CD14-positive monocyte (primary cell): ENCODE measurements at places on chromosomes 2 and 18. TPM values are rescaled to one million over a fixed set of nuclear protein-coding genes. Genes with fewer than 3 reads are reported as not detected.

DNA sequence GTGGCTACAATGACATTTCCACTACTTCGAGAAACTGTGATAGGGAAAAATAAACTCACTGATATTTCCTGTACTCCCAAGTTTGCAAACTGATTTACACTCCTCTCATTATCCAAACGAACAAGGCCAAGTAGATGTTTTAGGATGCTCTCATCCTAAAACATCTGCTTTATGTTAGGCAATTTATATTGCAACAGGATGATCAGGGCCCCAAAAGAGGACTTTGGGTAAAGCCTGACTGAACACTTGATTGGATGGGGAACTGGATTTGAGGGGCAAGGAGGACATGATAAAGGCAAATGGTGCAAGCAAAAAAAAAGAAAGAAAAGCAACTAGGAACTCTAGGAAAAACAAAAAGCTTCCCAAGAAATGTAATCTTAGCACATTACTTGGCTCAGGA lies 2.1 kb upstream of the HES6 start:
- peaks cover 50% of the 10 kb centered on the region for H3K27me3 ChIP-seq
- peaks cover 11% of the 10 kb centered on the region for H3K4me1 ChIP-seq
- no peak overlapping the region for H3K27ac ChIP-seq
- no peak overlapping the region for H3K4me3 ChIP-seq
- no peak for DNase-seq

GRCh38 chr2:105299290-105299689 lies 30.2 kb downstream of the TGFBRAP1 start:
- H3K27me3 ChIP-seq, result no peaks in the 10 kb centered on the region
- peaks cover 68% of the 10 kb centered on the region for H3K36me3 ChIP-seq
- H3K27ac ChIP-seq, result no peak overlapping the region
- DNase-seq, result no peak
- no peak overlapping the region for H3K4me3 ChIP-seq
- H3K4me1 ChIP-seq, result no peaks in the 10 kb centered on the region

GRCh38 chr2:96802721-96803120 lies 13.3 kb upstream of the CNNM3 start:
- no peaks in the 10 kb centered on the region for H3K27me3 ChIP-seq
- H3K27ac ChIP-seq, result no peak overlapping the region
- peaks cover 5% of the 10 kb centered on the region for H3K4me1 ChIP-seq
- DNase-seq, result no peak

DNA sequence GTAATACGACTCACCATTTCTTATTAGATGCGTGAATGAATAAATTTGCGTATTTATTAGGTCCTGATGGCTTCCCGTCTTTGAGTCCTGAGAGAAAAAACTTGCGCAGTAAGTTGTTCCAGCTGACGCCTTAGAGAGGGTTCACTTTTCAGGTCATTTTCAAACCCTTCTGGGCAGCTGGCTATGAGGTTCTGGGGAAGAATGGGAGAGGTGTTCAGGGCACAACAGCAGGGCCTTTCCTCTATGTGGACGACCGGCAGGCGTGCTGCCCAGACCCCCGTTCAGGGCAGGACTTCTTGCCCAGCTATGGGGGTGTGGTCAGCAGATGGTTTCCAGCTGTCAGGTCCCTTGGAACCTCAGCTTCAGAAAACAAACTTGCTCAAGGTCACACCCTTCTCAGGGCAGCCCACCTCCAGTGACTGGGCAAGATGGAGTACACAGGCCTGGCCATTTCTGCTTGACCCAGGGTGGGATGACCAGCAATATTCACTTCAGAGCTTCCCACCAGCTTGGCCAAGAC lies 61.1 kb upstream of the TNP1 start:
- no peak for DNase-seq
- H3K27ac ChIP-seq, result no peak overlapping the region
- no peak overlapping the region for H3K4me3 ChIP-seq
- no peaks in the 10 kb centered on the region for H3K27me3 ChIP-seq

- no peaks in the 10 kb centered on the region for H3K36me3 ChIP-seq
- no peaks in the 10 kb centered on the region for H3K27me3 ChIP-seq
- no peaks in the 10 kb centered on the region for H3K4me1 ChIP-seq
- H3K27ac ChIP-seq, result no peak overlapping the region
- no peak overlapping the region for H3K4me3 ChIP-seq
Observed at GRCh38 chr2:63734510-63734909, 107.2 kb upstream of the UGP2 start.

DNA sequence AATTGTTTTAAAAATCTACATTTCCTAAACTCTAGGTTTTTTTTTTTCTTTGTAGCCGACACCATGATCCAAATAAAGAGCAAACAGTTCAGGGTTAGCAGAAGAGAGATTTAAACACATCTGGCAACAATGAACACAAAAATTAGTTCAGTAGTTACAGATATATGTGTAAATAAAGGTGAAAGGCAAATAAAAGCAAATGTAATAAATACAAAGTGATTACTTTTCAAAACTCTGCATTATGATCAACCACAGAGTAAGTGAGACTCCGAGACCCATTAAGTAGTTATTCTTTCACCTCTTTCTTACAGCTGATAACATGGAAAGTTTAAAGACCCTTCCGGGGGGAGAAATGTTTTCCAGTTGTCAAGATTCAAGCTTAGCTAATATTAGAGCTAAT lies 716 bp downstream of the CALCRL start:
- peaks cover 7% of the 10 kb centered on the region for H3K4me1 ChIP-seq
- H3K4me3 ChIP-seq, result peak overlapping the region; percentile 70
- H3K36me3 ChIP-seq, result no peaks in the 10 kb centered on the region

GRCh38 chr18:74378179-74378682 lies 62.6 kb downstream of the C18orf63 start:
- no peaks in the 10 kb centered on the region for H3K27me3 ChIP-seq
- peak; percentile 7 for DNase-seq
- H3K27ac ChIP-seq, result no peak overlapping the region
- no peak overlapping the region for H3K4me3 ChIP-seq

DNA sequence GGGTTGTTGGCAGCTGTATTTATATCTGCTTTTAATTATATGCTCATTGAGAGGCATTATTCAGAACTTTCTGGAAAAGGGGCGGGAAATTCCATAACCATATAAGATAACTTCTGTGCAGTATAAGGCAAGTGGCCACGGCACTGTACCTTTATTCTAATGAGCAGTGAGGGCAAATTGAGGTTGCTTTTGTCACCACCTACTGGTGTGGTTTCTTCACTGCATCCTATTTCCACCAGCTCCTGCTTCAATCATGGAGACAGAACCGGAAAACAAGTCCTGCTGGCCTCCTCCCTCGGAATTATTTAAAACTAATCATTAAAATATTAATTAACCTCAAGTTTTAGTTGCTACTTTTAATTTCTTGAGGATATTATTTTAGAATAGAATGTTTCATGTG lies 759.4 kb downstream of the CBLN2 start:
- no peaks in the 10 kb centered on the region for H3K36me3 ChIP-seq
- no peak overlapping the region for H3K27ac ChIP-seq
- H3K27me3 ChIP-seq, result no peaks in the 10 kb centered on the region
- H3K4me1 ChIP-seq, result no peaks in the 10 kb centered on the region
- no peak overlapping the region for H3K4me3 ChIP-seq

- no peaks in the 10 kb centered on the region for H3K4me1 ChIP-seq
- no peaks in the 10 kb centered on the region for H3K27me3 ChIP-seq
- H3K36me3 ChIP-seq, result no peaks in the 10 kb centered on the region
- DNase-seq, result no peak
Observed at GRCh38 chr2:240168546-240169361, 28.3 kb upstream of the OTOS start.

DNA sequence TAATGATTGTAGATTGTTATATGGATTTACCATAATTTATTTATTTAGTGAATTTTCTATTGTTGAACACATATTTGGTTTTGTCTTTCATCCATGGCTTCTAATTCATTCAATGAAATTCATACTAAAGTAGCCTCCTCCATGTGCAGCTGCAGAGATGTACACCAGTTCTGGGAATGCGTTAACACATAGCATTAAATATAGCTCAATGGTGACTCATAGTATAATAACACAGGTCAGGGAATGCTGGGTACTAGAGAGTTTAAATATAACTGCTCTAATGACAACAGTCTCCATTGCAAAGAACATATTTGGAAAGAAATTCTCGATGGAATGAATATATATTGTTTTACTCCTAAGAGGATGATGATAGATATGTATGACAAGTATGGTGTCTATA lies 1190.2 kb upstream of the NRXN1 start:
- no peak overlapping the region for H3K27ac ChIP-seq
- no peak for DNase-seq
- no peaks in the 10 kb centered on the region for H3K4me1 ChIP-seq
- no peak overlapping the region for H3K4me3 ChIP-seq

GRCh38 chr2:160469164-160469563 lies 24.4 kb downstream of the RBMS1 start:
- no peaks in the 10 kb centered on the region for H3K27me3 ChIP-seq
- no peaks in the 10 kb centered on the region for H3K36me3 ChIP-seq
- DNase-seq, result no peak
- peaks cover 4% of the 10 kb centered on the region for H3K4me1 ChIP-seq
- no peak overlapping the region for H3K4me3 ChIP-seq

DNA sequence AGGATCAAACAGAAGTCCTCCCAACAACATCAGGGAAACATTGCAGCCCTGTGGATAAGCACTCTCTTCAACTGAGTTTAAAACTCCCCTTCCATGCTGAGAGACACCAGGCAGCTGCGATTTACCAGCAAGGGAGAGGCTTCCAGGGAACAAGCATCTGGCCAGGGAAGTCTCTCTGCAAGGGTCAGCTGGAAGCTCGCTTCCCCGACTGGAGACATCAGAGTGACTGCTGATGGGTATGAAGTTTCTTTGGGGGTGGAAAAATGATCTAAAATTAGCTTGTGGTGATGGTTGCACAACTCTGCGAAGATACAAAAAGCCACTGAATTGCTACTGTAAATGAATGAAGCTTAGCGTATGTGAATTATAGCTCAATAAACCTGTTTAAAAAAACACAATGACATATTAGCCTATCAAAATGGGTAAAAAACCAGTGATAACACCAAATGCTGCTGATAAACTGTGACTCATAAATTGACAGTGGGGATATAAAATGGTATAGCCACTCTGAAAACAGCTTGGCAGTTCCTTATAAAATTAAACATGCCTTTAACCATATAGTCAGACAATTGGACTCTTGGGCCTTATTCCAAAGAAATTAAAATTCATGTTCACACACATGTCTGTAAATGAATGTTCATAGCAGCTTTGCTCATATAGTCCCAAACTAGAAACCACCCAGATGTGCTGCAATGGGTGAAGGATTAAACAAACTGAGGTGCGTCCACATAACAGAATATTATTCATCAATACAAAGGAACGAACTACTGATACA lies 1082.0 kb downstream of the SOCS6 start:
- no peaks in the 10 kb centered on the region for H3K36me3 ChIP-seq
- H3K27me3 ChIP-seq, result no peaks in the 10 kb centered on the region
- no peak overlapping the region for H3K4me3 ChIP-seq

Gene GTF3C2
- 50.5 and 70.8 TPM in 2 replicates for polyA plus RNA-seq

GRCh38 chr2:208311321-208311720 lies 45.3 kb downstream of the PIKFYVE start:
- peaks cover 95% of the 10 kb centered on the region for H3K36me3 ChIP-seq
- H3K4me1 ChIP-seq, result no peaks in the 10 kb centered on the region
- no peak overlapping the region for H3K4me3 ChIP-seq
- no peak overlapping the region for H3K27ac ChIP-seq
- H3K27me3 ChIP-seq, result no peaks in the 10 kb centered on the region

DNA sequence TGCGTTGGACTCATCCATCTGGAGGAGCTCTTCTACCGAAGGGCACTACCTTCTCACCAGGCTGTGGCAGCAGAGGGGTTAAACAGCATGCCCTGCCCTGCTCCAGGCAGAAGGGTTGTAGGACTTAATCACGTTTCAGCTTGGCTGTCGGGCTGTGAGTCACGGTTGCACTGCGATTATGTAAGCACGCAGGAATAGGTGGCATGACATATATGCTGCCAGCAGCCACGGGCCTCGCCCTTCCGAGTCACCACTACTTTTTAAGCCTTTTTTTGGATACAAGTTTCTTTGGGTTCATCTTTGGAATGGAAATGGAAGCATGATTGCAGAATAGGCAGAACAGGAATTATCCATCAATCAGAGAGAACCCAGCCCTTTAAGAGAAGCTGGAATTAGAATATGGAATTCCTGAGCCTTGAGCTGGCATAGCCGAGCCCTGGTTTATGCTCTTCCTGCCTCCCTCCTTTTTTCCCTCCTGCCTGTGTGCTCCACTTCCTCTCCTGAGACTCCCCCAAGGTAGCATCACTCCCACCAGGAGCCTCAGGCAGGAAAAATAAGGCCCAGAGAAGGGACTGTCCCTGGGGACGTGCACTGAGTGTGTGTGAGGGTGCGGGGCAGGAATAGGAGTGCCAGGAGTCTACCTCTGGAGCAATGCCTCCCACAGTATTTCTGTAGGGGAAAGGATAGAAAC lies 86.8 kb downstream of the SEMA4F start:
- no peaks in the 10 kb centered on the region for H3K27me3 ChIP-seq
- peak overlapping the region; percentile 94 for H3K27ac ChIP-seq
- H3K4me3 ChIP-seq, result no peak overlapping the region
- H3K36me3 ChIP-seq, result no peaks in the 10 kb centered on the region
- H3K4me1 ChIP-seq, result peaks cover 34% of the 10 kb centered on the region

- no peak overlapping the region for H3K4me3 ChIP-seq
- no peak for DNase-seq
- H3K27ac ChIP-seq, result no peak overlapping the region
- no peaks in the 10 kb centered on the region for H3K36me3 ChIP-seq
Observed at GRCh38 chr2:14544247-14544646, 88.3 kb upstream of the LRATD1 start.

Gene TRIM43
- polyA plus RNA-seq, result not detected

DNA sequence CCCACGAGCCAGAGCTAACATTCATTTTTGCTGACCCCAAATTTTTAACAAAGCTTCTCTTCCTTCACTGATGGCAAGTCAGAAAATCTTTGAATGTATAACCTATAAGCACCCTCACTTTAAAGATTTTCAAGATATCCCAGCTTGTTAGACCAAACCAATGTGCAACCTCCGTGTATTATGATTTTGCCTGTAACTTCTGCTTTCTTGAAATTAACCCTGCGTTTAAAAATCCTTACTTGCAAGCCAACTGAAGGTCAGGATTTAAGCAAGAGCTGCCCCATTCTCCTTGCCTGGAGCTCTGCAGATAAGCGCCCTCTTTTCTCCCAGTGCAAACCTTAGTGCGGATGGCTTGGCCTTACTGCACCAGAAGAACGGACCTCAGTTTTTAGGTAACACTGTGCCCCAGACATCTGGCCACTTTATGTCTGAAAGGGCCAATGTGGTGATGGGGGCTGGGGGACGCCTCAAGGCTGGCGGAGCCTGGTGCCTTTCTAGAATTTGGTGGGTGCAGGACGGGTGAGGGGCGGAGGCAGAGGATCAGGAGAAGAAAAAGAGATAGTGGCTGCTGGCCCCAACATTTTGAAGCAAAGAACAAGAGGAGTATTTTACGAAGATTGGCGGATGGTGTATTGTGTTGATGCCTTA lies 805 bp upstream of the TNFRSF11A start:
- peak overlapping the region; percentile 60 for H3K4me3 ChIP-seq
- DNase-seq, result no peak
- H3K4me1 ChIP-seq, result peaks cover 41% of the 10 kb centered on the region
- peaks cover 76% of the 10 kb centered on the region for H3K27me3 ChIP-seq
- no peak overlapping the region for H3K27ac ChIP-seq
- no peaks in the 10 kb centered on the region for H3K36me3 ChIP-seq

Gene EVX2
- not detected for polyA plus RNA-seq

Gene DUSP2
- 48.4 TPM for polyA plus RNA-seq

- no peak overlapping the region for H3K4me3 ChIP-seq
- DNase-seq, result no peak
- H3K36me3 ChIP-seq, result peaks cover 69% of the 10 kb centered on the region
- no peaks in the 10 kb centered on the region for H3K27me3 ChIP-seq
- H3K4me1 ChIP-seq, result peaks cover 3% of the 10 kb centered on the region
- no peak overlapping the region for H3K27ac ChIP-seq
Observed at GRCh38 chr18:12369211-12369610, 7.8 kb downstream of the AFG3L2 start.
